ENCODE measurements at places on chromosomes 7 and 10.

GRCh38 chr10:11533328-11533781 is 78.1 kb downstream of the USP6NL start:
- no peak for DNase-seq

DNA sequence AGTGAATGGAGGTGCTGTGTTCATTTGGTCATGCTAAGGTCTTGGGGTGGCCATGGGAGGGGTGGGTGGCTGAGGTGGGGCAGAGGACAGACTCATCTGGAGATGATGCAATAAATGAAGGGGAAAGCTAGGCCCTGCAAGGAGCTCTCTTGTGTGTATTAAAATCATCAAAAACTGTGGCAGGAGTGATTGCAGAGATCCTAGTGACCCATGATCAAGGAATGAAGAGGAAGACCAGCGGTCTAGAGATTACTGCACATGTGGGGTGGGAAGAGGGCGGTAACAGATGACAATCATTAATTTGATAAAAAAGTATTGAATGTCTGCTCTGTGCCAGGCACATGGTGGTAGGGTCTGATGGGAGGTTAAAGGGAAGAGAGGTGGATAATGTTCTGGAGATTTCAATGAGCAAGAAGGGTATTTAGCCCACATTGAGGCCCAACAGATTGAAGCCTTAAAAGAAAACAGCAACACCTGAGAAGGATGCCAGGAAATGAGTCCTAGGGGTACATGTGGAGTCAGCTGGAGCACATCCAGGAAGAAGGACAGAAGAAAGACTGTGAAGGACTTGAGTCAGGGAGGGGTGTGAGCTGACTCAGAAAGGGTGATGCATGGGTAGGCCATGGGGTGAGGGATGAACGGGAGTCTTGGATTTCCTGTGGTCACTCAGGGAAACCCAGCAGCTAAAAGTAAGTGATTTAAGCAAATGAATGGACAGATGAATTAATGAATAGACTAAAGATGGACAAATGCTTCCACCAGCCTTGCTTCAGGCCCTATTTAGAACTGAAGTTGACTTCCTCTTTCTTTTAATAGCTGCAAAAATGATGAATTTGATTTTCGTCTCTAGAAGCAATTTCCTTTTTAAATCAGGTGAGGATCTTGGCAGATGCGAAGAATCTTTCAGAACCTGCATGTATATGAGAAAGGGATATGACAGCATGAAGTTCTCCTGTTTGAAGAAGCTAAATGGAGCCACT is 83.1 kb upstream of the IGFBP3 start:
- DNase-seq, result no peak

- DNase-seq, result no peak
Observed at GRCh38 chr10:31704195-31704594, 224.4 kb downstream of the ARHGAP12 start.

DNA sequence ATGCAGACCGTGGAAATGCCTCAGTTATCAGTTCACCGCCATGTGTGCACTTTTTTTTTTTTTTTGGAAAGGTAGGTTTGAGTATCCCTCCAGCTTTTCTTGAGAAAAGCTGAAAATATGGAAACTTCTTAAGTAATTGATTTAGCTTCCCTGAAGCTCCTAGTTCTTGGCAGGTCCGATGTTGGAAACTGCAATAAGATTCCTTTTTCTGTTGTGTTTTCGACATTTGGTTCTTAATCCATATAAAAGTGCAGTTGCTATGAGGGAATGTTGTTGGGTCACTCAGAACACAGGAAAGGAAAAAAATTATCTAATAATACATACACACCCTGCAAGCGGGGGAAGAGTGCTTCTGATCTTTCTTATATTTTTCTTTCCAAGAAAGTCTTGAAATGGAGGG is 665.2 kb downstream of the INHBA start:
- no peak for DNase-seq

- no peak for DNase-seq
Observed at GRCh38 chr10:123766761-123767160, 100.6 kb downstream of the GPR26 start.

DNA sequence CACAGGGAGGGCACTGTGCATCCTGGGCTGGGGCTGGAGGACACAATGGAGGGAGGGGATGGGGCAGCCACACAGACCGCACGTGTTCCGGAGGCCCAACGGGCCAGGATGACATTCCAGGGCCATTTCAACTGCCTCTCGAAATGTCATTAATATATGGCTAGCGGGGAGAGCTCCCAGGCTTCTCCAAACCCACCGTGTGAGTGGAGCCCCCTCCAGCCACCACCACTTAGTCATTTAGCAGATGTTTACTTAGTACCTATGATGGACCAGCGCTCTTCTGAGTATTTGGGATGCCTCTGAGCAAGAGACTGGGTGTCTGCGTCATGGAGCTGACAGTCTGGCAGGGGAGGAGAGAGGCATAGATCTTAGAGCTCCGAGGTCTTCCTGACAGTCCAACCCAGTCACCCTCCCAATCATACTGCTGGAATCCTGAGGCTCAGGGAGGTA is 107.3 kb downstream of the ZMIZ1 start:
- no peak for DNase-seq

GRCh38 chr10:77049896-77050295 is 587.7 kb downstream of the KCNMA1 start:
- no peak for DNase-seq
